ENCODE measurements at places on chromosomes 4 and X.

GRCh38 chr4:146507632-146508031, 14.1 kb downstream of the SLC10A7 start:
- DNase-seq = no peak

- DNase-seq = no peak
Measured at GRCh38 chr4:185713272-185713671, 98.7 kb downstream of the SORBS2 start.

GRCh38 chrX:120464411-120464810, 4.7 kb downstream of the LAMP2 start:
- no peak for DNase-seq

GRCh38 chr4:55013431-55013955, 111.9 kb downstream of the KDR start:
- DNase-seq = no peak

DNA sequence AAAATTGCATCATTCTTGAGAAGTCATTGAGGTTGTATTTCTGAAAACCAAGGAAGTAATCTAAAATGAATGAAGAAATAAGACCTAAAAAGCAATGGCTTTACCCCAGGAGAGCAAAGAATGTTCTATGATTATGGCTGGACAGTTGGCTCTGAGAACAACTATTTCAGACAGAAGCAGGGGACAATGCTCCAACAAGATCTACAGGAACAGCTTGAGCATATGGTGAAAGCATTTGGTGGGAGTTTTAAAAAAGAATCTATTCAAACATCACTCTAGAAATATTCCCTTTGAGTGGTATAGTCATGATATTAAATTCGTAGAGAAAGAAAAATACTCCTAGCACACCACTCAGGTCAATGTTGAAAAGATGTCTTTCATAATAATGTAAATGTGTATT, 26.7 kb downstream of the DYNLT3 start:
- DNase-seq = no peak

- no peak for DNase-seq
Measured at GRCh38 chr4:165208221-165208652, 876 bp downstream of the KLHL2 start.

DNA sequence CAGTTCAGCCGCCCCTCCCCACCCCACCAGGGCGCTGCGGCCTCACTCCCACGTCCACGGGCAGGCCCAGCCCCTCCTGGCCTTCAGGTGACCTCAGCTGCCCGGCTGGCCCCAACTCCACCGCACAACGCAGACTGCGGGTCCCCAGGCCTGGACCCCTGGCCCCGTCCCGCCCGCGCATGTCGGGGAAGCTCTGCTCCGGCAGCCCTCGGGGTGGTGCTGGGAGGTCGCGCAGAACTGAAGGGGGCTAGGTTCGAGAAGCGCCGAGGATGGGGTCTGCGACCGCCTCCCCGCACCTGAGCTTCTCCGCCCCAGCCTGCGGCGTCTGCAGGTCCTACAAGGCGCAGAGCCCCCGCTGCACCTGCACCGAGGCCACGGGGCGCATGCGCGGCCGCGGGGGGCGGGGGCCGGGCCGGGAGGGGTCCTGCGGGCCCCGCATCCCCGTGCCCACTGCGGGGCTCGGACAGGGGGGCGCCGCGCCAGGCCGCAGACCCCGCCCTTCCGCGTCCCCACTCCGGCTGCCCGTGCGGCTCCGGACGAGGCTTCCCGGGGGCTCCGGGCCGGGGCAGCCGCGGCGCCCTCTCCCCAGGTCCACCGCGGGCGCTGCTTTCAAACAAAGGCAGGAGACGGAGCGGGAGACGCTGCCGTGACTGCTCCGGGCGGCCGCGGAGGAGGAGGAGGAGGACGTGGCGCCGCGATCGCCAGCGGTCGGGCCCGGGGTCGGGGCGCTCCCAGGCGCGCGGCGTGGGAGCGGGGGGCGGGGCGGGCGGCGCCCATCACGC, 672 bp upstream of the NAT8L start:
- no peak for DNase-seq

DNA sequence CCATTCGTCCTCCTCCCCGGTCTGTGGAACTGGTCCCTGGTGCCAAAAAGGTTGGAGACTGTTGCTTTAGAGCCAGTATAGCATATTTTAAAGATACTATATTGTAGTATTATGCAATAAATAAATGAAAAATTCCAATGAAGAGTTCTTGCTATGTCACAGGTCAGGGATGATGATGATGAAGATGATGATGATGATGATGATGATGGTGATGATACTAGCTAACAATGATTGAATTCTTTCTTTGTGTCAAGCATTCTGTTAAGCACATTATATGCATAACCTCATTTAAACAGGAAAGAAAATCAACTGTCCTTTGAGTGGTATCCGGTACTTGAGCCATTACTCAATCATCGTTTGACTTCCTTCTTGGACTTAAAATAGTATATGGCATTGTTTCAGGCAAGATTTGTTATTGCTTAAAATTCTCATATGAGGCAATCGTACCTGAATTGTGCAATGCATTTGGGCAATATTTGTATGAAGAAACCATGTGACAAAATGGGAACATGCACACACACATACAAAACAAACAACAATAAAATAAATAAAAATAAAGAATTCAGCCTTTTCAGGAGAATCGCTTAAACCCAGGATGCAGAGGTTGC, 22.8 kb upstream of the TLR2 start:
- no peak for DNase-seq

Data from NCI-H748 treated with DMSO at 0.1 percent for 48 hours (cell line).